ENCODE measurements at places on chromosomes 5 and 9.

- no peak for DNase-seq
Observed at GRCh38 chr9:134915046-134915985, 2.4 kb downstream of the FCN1 start.

DNA sequence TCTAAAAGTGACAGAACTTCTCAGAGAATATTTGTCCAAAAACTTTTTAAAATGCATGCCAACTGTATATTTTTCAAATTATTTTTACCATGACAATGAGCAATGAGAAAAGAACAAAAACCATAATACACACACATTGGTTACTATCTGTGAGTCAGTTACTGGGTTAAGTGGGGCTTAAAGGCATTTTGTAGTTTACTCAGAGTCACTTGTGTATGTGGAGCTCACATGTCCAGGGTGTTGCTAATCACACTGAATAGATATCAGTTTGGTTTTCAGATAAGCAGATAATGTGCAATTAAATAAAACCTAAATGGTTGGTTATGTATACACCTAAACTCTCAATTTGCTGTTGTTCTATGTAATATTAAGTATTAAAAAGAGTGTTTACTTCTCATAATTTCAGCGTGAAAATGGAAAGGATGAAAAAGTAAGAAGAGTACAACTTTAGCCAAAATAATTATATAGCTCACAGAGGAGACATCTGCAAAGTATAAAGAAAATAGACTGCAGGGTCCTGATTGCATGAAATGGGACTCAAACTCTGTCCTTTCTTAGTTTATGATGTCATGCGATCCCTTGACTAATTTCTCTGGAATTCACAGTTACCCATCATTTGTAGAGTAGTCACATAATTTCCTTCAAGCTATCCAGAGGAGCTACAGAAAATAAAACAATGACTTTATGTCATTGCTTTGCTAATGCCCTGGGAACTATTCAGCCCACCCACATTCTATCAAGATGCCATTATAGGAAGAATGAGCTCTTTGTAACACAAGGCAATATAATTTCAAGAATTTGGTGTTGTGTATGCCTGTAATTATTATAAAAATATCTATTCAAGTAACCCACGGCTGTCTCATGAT is 388.0 kb upstream of the ZNF608 start:
- DNase-seq, result no peak

GRCh38 chr9:109039539-109039938 is 26.2 kb upstream of the CTNNAL1 start:
- no peak for DNase-seq

DNA sequence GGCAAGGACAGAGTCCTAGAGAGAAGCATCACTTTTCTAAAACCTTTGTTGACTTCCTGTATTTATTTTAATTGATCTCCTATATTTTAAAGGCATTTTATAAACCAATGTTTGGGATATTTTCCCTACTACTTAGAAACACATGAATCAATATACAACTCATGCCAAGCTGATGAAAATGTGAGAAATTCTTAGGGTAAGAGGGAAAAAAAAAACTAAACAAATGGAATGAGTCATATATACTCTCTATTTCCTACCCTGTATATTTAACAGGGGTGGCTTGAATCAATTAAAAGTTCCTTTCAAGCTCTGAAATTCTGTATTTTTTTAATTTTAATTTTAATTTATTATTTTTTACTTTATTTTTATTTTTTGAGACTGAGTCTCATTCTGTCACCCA is 19.6 kb downstream of the BAAT start:
- DNase-seq, result no peak

- DNase-seq, result no peak
Observed at GRCh38 chr9:103799959-103800358, 294.1 kb upstream of the SMC2 start.

DNA sequence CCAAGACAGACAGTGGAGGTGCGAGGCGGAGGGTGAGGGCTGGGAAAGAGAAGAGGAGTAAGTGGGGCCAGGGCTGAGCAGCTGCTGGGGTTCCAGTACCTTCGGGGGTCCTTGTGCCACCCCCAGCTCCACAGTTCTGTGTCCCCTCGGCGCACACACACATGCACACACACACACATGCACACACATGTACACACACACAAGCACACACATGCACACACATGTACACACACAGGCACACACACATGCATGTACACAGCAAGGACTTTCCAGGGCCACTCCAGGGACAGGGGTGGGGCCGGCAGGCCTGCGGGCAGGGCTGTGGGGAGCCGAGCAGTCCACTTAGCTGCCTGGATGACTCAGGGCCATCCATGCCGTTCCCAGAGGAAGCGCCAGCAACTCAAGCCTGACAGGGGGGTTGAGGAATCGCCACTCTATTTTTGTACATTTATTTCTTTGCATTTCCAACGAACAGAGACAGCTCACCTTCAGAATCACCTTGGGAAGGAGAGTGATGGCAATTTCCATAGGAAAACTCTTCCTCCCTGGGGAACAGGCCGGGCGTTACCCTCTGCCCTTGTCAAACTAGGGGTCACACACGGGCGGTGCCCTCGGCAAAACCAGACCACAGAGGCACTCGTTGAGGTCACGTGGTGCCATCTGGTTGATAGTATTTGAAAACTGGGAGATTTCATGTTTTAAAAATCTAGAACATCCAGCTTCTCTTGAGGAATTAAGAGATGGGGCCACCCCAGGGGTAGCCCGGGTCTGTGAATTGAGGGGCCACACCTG is 135.7 kb downstream of the ADAMTS2 start:
- DNase-seq, result no peak

- no peak for DNase-seq
Observed at GRCh38 chr5:95850391-95850894, 27.9 kb upstream of the GLRX start.

GRCh38 chr9:94632737-94633136 is 6.6 kb downstream of the FBP1 start:
- no peak for DNase-seq

DNA sequence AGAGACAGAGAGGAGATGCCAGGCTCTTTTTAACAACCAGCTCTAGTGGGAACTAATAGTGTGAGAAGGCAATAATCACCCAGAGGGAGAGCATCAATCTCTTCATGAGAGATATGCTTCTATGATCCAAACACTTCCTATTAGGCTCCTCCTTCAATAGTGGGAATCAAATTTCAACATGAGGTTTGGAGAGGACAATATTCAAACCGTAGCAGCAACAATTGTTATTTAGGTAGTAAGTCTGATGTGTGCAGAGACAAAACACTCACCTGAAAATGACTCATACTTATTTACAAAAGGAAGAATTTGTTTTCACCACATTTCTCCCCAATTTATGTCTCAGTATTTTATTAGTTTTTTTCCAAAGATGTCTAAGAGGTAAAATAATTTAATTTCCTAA is 144.3 kb downstream of the ST8SIA4 start:
- DNase-seq, result no peak

DNA sequence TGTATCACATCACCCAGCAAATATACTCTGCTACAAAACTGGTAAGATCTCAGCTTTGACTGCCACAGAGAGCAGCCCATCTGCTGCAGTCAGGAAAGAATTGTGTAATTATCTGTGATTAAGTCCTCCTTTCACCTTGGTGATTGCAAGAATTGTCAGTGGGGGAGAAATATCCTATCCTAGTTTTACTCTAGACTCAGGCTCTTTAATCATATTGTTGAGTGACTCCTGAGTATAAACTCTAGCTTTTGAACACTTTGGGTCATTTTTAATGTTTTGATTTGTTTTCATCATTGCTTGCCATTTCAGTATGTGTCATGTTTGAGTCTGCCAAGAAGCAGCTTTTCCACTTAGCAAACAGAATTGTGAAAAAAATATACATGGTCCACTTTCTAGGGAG is 32.1 kb downstream of the VCAN start:
- no peak for DNase-seq

- no peak for DNase-seq
Observed at GRCh38 chr5:67699560-67699959, 503.0 kb upstream of the CD180 start.

DNA sequence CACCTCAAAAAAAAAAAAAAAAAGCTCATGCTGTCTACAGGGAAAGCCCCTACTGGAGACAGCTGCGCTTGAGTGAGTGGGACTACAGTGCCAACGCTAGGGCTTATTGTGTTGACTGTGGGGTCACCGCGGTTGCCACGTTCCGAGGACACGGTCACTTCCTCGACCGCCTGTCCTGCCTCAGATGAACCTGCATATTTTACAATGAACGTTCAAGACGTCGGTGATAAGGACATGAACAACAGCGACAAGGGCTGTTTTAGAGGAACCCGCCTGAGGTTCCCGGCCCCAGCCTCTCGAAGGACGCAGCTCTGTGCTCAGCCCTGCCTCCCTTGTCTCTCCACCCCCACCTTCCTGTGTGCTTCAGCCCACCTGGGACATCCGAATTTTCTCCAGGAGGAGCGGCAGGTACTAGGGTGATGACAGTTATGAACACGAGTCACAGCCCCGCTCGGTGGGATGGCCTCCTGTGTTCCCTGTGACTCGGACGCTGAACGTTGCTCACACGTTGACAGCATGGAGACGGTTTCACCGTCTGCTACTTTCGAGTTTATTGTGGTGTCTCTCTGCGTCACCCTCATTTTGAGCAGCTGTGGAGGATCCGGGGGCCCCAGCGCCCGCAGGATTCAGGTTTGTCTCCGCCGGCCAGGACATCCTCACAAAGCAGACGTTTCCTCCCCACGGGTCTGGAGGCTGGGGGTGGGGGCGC is 11.3 kb upstream of the DIPK1B start:
- DNase-seq, result no peak

- DNase-seq, result no peak
Observed at GRCh38 chr5:155689406-155689805, 637.6 kb upstream of the SGCD start.

GRCh38 chr9:38339087-38339486 is 53.4 kb upstream of the ALDH1B1 start:
- DNase-seq, result no peak

- no peak for DNase-seq
Observed at GRCh38 chr5:132102944-132103331, 29.3 kb downstream of the CSF2 start.
